Activated CD8-positive, alpha-beta memory T cell treated with anti-CD3 and anti-CD28 coated beads for 1 hour (primary cell): ENCODE measurements at places on chromosomes 4 and X.

GRCh38 chrX:8067754-8068462 lies 103.2 kb downstream of the VCX2 start:
- no peak for DNase-seq

GRCh38 chr4:138749303-138749702 lies 266.3 kb upstream of the NOCT start:
- no peak for DNase-seq

DNA sequence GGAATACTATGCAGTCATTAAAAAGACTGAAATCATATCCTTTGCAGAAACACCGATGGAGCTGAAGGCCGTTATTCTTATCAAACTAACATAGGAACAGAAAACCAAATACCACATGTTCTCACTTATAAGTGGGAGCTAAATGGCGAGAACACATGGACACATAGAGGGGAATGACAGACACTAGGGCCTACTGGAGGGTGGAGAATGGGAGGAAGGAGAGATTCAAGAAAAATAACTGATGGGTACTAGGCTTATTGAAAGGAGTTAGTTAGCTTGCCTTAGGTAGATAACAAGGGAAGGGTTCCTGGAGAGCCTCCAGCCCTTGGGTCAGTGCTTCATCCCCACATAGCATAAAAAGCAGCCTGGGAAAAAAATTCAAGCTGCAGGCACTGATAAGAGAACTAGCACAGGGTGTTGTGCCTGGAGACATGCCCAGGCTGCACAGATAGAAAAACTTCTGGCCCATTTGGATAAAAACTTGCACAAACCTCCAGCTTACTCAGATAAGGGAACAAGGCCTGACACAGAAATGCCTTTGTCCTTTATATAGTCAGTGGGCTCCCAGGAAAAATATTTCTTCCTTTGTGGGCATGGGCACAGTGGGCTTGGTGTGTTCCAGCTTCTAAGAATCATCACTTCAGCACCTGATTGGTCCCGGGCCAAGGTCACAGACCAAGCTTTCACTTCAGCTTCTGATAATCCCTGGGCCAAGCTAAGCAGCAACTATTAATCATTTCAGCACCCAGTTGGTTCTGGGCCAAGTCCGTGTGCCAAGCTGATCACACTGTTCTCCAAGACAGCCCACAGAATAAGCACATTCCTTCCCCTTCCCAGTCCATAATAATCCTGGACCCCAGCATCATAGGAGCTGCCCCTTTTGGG lies 23.1 kb upstream of the PWWP3B start:
- DNase-seq = no peak

- no peak for DNase-seq
Measured at GRCh38 chr4:159239629-159240028, 136.8 kb downstream of the RAPGEF2 start.

GRCh38 chr4:8135666-8136065 lies 22.9 kb downstream of the ABLIM2 start:
- DNase-seq = no peak

DNA sequence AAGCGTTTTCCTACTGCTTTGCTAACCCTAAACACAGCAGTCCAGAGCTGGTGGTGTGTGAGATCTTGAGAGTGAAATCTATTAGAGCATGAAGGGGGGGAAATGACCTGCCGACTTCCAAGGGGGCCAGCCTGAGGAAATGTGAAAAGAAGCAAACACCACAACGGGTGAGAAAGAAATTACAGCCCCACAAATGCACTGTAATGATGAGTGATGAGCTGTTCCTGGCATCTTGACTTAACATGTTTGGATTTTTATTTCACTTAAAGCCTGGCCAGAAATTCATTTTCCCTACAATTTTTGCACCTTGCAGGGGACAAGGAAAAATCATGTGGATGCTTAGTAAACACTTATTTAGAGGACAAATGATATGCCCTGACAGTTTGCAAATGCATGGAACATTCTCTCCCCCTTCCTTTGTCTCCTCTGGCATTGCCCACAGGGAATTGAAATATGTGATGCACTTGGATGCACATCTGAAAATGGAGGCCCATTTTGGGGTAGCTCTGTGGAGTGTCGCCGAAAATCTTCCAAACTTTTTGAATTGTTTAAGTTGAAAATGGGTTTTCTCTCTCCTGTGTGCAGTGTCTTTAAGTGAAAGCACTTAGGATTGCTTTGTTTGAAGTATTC lies 84.3 kb upstream of the TMEM150C start:
- no peak for DNase-seq

GRCh38 chr4:137597752-137598430 lies 65.6 kb upstream of the PCDH18 start:
- no peak for DNase-seq

DNA sequence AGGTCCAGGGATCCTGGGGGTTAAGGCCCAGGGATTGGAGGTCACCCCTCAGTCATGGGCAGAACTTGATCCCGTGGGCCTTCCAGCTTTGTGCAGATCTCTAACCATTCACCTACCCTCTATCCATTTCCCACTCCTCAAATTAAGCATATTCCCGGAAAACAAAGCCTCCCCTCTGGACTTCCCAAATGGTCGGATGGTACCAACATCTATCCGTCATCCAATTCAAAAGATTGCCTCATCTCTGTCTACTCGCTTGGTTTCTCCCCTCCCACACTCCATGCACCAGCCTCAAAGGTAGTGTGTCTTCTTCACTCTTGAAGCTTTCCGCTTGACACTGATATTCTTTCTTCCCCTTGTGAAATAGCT lies 473 bp upstream of the BCLAF3 start:
- DNase-seq = no peak

DNA sequence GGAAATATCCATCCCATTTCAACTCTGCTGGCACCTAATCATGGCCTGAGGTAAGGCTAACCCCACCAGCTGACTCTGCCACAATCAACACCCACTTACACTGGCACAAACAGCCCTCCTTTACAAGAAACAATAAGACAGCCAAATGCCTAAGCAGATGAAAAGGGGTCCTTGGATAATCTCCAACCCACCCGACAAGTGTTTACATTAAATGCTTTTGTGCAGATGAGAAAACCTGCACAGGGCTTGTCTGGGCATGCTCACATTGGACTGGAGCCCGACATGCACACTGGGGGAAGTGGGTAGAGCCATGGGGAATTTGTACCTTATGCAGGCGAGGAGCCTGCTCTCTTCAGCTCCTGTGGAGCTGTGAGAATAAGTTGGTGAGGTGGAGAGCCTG lies 138.9 kb upstream of the ITM2A start:
- DNase-seq = no peak
